ENCODE measurements at places on chromosomes 12 and 14. TPM values are rescaled to one million over a fixed set of nuclear protein-coding genes. Genes with fewer than 3 reads are reported as not detected.

DNA sequence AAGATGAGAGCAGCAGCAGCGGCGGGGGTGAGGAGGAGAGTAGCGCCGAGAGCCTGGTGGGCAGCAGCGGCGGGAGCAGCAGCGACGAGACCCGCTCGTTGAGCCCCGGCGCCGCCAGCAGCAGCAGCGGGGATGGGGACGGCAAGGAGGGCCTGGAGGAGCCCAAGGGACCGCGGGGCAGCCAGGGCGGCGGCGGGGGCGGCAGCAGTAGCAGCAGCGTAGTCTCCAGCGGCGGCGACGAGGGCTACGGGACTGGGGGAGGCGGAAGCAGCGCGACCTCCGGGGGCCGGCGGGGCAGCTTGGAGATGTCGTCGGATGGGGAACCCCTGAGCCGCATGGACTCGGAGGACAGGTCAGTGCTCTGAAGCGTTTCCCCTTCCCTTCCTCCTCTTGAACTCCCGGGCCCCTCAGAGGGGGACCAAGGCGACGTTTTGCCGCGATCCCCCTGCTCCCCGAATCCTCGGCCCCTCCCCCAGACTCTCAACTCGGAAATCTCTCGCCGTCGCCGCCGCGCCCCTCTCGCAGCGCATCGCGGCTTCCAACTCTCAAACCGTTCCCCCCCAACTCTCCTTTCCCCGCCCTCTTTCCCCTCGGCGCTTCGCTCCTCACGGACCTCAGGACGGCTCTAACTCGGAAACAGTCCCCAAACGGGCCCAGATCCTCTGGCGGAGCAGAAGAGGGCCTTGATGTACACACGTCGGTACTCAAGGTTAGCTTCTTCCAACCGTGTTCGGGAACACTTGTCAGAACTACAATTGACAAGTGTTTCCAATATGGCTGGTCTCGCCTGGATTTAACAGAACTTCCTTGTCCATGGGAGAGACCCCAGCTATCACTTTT lies 947 bp downstream of the AEBP2 start:
- peak; percentile 66 for DNase-seq
- peaks cover 17% of the 10 kb centered on the region for H3K36me3 ChIP-seq
- peak overlapping the region; percentile 95 for H3K27ac ChIP-seq
- H3K4me3 ChIP-seq: peak overlapping the region; percentile 99
- no peaks in the 10 kb centered on the region for H3K27me3 ChIP-seq
- peaks cover 37% of the 10 kb centered on the region for H3K4me1 ChIP-seq

GRCh38 chr12:120006258-120006975 lies 17.4 kb downstream of the BICDL1 start:
- no peaks in the 10 kb centered on the region for H3K27me3 ChIP-seq
- H3K4me3 ChIP-seq: peak overlapping the region; percentile 53
- H3K27ac ChIP-seq: peak overlapping the region; percentile 96
- H3K36me3 ChIP-seq: peaks cover 66% of the 10 kb centered on the region
- peak; percentile 71 for DNase-seq

DNA sequence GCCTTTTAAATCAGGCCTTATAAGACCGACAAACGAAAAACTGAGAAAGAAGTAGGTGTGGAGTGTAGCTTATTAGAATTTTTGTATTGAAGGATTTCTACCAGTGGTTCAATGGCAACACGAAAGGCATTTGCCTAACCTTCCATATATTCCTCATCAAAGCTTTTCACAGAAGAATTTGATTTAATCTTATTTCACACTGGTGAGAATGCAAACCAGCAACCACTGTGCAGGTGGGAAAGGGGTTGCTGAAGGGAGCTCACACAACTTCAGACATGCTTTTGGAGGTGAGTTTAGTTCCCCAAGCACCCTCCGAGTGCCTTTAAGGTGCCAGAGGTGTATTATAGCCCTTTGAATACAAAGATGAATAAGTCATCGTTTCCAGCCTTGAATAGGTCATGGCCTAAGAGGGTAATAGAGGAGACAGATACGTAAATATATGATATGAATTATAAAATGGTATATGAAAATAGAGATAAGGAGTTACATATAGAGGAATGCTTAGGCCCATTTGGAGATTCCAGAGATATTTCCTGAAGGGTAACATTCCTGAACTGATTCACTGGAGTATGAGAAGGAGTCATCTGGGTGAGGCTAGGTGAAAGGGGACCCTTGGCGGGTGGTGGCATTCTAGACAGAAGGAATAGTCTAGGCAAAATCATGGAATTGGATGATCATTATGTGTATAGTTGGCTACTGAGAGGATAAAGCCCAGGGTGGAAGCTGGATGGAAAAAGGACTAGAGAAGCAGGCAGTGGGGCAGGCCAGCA lies 6.4 kb downstream of the ERP27 start:
- DNase-seq: no peak
- H3K36me3 ChIP-seq: peaks cover 9% of the 10 kb centered on the region
- H3K4me1 ChIP-seq: peaks cover 3% of the 10 kb centered on the region
- no peaks in the 10 kb centered on the region for H3K27me3 ChIP-seq
- H3K27ac ChIP-seq: no peak overlapping the region
- H3K4me3 ChIP-seq: no peak overlapping the region

DNA sequence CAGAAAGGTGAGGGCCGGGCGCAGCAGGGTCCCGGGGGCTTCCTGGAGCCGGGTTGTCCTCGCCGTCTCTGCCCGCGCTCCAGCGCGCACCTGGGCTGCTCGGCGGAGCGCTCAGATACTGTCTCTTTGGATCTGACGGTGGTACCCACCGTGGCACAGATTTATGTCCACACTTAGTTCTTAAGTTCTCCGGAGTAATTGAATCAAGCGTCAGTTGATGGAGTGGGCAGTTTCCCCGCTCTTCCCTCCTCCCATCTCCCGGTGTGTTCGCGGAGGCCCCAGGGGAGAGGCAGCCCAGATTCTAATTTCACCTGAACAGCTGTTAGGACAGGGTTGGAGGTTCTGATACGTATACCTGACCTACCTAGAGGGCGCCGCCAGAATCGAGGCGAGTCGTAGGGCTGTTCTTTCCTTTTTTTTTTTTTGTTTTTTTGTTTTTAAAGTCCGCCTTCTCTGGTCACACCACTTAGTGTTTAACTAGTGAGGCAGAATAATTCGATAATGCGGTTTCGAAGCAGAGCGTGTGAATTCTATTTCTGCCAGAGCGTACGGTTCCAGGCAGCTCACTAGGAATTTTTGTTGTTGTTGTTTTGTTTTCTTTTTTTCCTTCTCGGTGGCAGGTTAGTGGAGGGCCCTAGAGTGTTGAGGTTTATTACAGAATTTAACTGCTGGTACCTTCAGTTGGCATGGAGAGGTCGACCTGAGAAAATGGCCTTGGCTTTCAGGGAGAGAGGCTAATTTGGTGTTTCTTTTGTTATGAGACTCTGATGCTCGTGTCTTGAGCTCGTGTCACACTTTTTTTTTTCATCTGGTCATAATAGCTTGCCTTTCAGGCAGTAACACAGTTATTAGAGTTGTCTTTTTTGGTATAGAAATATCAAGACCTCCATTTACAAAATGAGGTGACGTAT lies 22.3 kb upstream of the GNS start:
- H3K27ac ChIP-seq: no peak overlapping the region
- H3K4me1 ChIP-seq: peaks cover 16% of the 10 kb centered on the region
- peaks cover 4% of the 10 kb centered on the region for H3K36me3 ChIP-seq

DNA sequence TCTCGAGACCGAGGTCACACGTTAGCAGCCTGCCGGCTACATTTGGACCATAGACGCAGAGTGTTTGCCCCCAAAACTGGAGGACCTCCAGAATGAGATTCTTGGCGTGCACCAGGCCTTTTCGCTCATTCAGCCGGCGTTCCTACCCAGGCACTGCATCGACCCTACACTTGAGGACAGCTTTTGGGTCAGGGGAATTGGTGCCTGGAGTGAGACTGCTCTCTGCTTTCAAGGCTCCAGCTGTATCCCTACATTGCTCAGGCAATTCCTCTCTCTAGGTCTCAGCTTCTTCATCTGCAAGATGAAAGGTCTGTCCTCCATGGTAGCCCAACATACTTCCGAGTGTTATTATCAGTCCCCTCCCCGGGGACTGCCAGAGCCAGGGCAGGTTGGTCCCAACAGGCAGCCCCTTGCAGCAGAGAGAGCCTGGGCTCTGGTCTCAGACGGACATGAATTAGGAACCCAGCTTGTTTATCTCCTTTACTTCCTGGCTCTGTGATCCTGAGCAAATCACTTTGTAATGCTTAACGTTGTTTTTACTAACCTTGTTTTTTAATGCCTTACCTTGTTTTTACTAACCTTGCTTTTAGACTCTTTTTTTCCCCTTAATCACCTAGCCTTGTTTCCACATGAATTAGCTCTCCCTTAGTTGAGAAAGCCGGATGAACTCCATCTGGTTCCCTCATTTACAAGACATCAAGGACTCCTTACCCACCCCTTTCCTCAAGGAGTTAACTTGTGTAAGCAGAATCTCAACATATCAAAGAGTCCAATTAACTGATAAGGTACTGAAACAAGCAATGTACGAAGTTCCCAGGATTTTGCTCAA lies 892 bp downstream of the TCHP start:
- H3K4me3 ChIP-seq: peak overlapping the region; percentile 81
- H3K27ac ChIP-seq: peak overlapping the region; percentile 86
- H3K4me1 ChIP-seq: peaks cover 22% of the 10 kb centered on the region
- peaks cover 23% of the 10 kb centered on the region for H3K36me3 ChIP-seq

The ESYT1 gene
- 146 TPM for total RNA-seq

The RNF41 gene
- total RNA-seq: 31.2 TPM

The RD3L gene
- not detected for total RNA-seq

Measured in activated CD4-positive, alpha-beta memory T cell treated with anti-CD3 and anti-CD28 coated beads for 36 hours (primary cell).